Kidney (tissue), 22 donors: ENCODE measurements at places on chromosomes 7 and 10. TPM values are rescaled to one million over a fixed set of nuclear protein-coding genes. Genes with fewer than 3 reads are reported as not detected.

DNA sequence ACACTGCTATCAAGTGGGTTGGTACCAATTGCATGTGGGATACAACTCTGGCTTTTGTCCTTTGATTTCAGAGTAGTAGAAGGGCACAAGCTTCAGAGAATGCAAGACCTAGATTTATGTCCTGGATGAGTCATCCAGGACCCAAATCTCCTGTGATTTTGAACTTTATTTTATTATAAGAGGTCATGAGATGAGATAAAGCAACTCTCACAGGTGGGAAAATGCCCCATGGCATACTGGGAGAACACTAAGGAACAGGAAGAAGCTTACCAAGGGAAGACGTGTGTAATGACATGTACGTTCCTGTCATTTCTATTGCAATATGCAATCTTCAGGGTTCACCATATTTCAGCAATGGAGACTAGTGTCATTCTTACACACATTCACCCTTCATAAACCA is 966 bp downstream of the MALRD1 start:
- no peaks in the 10 kb centered on the region for H3K36me3 ChIP-seq
- no peaks in the 10 kb centered on the region for H3K27me3 ChIP-seq
- no peaks in the 10 kb centered on the region for H3K4me1 ChIP-seq
- no peak overlapping the region for H3K4me3 ChIP-seq

Gene SPDYE18
- total RNA-seq: 1.8 TPM

Gene RPA3
- total RNA-seq: 33.7 TPM

DNA sequence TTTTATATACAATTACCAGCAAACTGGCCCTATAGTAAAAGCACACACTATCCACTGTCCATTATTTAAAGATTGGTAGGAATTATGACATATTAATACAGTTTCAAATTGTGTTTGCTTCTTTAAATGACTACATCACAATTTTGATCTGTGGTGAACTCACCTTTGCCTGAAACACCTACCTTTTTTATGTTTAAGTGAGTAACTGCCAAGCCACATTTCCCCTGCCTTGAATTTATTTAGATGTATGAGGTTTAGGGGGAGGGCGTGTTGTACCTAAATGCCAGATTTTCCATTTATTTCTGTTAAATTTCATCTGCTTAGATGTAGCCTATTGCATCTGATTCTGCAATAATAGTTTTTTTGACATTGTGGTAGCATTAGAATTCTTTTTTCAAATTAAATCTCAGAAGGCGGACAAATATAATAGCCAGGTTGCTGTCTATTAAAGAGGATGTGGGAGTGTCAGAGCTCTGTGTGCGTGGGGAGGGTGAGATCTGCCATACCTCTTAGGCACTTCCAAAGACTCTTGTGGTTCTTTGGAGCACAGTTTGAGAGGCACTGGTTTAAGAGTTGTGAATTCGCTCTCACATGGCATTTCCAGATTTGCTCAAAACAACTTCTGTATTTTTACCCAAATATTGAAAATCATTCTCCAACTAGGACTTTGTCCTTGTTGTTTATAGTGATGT is 13.8 kb downstream of the PIK3CG start:
- DNase-seq: no peak
- H3K27ac ChIP-seq: no peak overlapping the region
- H3K27me3 ChIP-seq: no peaks in the 10 kb centered on the region
- no peaks in the 10 kb centered on the region for H3K36me3 ChIP-seq
- no peak overlapping the region for H3K4me3 ChIP-seq
- no peaks in the 10 kb centered on the region for H3K4me1 ChIP-seq

Gene TPST1
- total RNA-seq: 35.7 TPM

DNA sequence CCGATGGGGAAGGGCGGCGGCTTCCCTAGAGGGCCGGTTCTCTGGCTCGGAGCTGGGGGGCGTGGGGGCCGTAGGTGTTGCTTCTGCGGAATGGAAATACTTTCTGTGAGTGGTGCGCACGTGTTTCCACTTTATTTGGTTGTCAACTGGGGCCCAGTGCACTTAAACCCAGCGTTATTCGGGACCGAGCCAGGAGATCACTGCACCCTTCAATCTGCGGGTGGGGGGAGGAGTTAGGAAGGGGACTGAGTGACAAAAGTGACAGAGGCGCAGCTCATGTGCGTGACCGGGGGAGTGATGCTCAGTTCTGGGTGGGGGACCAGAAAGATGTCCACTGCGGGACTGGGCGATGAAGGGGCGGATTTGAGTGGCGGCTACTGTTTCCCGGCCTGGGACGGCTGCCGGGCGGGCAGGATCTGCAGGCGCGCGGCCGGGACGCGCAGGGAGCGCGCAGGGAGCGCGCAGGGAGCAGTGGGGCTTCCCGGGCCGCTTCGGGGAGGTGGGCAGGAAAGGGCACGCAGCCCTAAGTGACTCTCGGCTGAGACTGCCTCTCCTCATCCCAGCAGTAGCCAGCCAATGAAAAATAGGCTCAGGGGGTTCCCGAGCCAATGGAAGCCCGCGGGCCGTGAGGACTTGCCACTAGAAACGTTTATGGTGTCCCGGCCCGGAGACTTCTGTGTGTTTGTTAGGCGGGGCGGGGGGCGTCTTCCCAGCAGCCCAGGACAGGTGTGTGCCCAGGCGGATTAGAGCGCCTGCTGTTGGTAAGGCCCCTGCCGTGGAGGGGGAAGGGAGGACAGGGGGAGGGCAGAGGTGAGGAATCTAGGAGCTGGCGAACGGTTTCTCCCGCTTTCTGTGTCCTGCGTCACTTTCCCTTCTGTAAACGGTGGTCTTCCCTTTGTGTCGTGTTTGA is 54.3 kb upstream of the KDM7A start:
- H3K27ac ChIP-seq: peak overlapping the region; percentile 0
- H3K4me3 ChIP-seq: peak overlapping the region; percentile 64
- DNase-seq: peak; percentile 79
- H3K36me3 ChIP-seq: no peaks in the 10 kb centered on the region

Gene GBX1
- total RNA-seq: not detected

DNA sequence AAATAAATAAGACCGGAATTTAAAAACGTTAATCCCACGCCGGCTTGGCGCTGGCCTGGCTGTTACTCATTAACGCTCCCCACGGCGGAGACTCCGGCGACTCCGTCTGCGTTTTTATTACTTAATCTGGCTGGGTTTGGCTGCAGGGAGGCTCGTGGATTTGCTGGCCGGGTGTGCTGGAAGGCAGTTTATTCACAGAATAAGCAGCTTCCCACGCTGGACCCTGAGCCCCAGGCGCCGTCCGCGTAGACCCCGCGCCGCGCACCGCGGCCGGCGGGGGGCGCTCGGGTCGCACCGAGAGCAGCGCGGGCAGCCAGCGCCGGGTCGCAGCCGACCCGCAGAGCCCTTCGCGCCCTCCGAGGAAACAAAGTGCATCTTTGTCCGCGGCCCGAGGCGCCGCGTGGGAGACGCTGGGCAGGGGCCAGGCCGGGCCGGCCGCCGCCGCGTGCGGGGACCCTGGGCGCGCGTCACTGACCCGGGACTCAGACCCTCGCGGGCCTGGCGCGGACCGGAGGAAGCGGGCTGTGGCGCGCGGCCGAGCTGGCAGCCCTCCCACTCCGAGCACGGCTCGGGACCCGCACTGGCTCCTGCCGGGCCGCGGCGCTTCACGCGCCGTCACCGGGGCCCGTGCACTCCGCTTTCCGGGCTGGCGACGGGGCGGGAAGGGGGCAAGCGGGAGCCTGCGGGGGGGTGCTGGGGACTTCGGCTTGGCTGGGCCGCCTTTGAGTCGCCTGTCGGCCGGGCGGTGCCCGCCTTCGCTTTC is 587 bp upstream of the GRK5 start:
- DNase-seq: peak; percentile 88
- peak overlapping the region; percentile 58 for H3K4me3 ChIP-seq
- peak overlapping the region; percentile 91 for H3K27ac ChIP-seq
- peaks cover 13% of the 10 kb centered on the region for H3K4me1 ChIP-seq

GRCh38 chr7:28922624-28923331 is 35.4 kb downstream of the TRIL start:
- no peaks in the 10 kb centered on the region for H3K36me3 ChIP-seq
- DNase-seq: peak; percentile 80
- H3K27ac ChIP-seq: no peak overlapping the region

DNA sequence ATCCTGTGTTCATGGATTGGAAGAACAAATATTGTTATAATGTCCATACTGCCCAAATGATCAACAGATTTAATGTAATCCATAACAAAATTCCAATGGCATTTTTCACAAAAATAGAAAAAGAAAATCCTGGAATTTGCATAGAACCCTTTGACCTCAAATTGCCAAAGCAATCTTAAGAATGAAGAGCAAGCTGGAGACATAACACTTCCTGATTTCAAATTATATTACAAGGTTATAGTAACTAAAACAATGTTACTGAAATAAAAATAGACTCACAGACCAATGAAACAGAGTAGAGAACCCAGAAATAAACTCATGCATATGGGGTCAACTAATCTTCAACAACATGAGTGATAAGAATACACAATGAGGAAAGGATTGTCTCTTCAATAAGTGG is 302.5 kb downstream of the PHTF2 start:
- H3K4me3 ChIP-seq: no peak overlapping the region
- no peak for DNase-seq
- no peaks in the 10 kb centered on the region for H3K36me3 ChIP-seq
- no peaks in the 10 kb centered on the region for H3K27me3 ChIP-seq
- no peaks in the 10 kb centered on the region for H3K4me1 ChIP-seq
- H3K27ac ChIP-seq: no peak overlapping the region

- peak overlapping the region; percentile 14 for H3K4me3 ChIP-seq
- H3K36me3 ChIP-seq: no peaks in the 10 kb centered on the region
- H3K27ac ChIP-seq: peak overlapping the region; percentile 63
These were observed 108.1 kb upstream of the FAM133B start for GRCh38 chr7:92698237-92698841.

DNA sequence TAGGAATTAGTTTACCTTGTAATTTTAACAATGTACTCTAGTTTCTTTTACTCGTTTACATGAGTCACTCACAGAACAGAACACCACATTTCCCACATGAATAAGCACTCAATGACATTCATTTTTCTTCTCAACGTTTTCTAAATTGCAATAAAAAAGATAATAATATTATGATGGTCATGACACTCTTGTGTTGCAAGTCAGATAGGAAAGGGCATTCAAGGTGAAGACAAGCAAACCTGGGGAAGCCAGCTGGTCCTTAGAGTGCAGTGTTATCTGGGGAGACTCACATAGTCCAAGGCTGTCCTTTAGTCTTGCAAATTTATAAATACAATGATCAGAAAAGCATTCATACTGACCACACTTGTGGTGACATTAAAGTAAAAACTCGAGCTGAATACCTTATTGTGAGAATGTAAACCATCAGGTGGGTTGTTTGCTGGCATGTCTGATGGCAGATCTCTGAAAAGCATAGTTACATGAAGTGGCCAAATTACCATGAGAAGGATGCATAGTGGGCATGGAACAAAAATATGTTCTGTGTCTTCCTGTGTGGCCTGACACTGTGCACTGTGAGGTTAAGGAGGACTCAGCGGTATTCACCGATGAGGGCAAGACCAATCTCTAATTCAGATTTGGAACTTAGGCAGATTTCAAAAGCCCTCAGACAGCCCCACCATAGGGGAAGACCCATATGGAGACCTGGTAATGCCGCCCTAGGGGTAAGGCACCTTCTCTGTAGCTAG is 158.9 kb upstream of the ASAH2 start:
- no peak for DNase-seq
- no peaks in the 10 kb centered on the region for H3K27me3 ChIP-seq
- peaks cover 8% of the 10 kb centered on the region for H3K4me1 ChIP-seq
- no peak overlapping the region for H3K27ac ChIP-seq

- no peaks in the 10 kb centered on the region for H3K27me3 ChIP-seq
- no peaks in the 10 kb centered on the region for H3K4me1 ChIP-seq
- no peaks in the 10 kb centered on the region for H3K36me3 ChIP-seq
- H3K27ac ChIP-seq: no peak overlapping the region
- peak; percentile 67 for DNase-seq
These were observed 96.4 kb downstream of the MARCHF5 start for GRCh38 chr10:92387289-92387940.

DNA sequence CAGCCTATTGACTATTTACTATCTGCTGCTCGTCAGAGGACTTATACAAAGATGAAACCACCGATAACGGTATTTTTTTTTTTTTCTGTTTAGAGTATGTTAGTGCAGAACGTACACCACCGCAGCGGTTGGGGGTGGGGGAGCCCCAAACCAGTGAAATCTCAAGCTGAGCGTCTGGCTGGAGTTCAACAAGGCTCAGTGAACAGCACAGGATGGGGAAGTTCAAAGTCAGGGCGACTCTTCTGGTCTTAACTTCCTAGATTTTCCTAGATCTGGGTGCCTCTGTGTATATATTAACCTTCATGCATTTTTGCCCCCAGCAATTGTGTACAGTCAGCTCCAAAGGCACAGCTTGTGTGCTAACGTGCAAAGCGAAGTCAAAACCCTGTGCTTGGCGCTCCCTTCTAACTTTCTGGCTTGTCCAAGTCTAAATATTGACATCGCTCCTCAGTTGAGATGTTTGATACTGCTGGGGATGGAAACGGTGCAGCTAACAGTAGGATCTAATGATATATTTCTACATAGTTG is 1.1 kb downstream of the RHOBTB1 start:
- no peaks in the 10 kb centered on the region for H3K36me3 ChIP-seq
- H3K27me3 ChIP-seq: no peaks in the 10 kb centered on the region
- peaks cover 3% of the 10 kb centered on the region for H3K4me1 ChIP-seq
- H3K4me3 ChIP-seq: peak overlapping the region; percentile 85
- DNase-seq: peak; percentile 84
- H3K27ac ChIP-seq: peak overlapping the region; percentile 90

Gene ABCB4
- total RNA-seq: 2.0 TPM

Gene OTUD1
- total RNA-seq: 27.1 TPM

DNA sequence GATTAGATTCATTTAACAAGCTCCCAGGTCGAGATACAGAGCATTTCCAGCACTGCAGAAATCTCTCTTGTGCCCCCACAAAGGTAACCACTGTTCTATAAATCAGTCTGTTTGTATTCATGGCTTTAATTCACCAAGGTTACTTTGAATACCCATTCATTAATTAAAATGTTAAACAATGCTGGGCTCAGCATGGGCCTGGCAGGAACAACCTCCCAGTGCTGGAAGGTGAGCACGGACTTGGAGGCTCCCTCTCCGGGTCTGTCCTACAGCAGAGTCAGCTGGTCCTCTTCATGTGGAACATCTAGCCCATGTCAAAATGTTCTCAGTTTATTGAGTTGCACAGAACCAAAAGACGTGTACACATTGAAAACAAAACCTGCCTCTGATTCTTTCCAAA is 15.6 kb upstream of the EFCAB10 start:
- H3K27me3 ChIP-seq: no peaks in the 10 kb centered on the region
- no peak for DNase-seq
- no peak overlapping the region for H3K27ac ChIP-seq
- no peak overlapping the region for H3K4me3 ChIP-seq
- no peaks in the 10 kb centered on the region for H3K4me1 ChIP-seq
